ENCODE measurements at places on chromosomes 7 and 10. TPM values are rescaled to one million over a fixed set of nuclear protein-coding genes. Genes with fewer than 3 reads are reported as not detected.

GRCh38 chr10:43839973-43840372 is 191.3 kb upstream of the ZNF32 start:
- DNase-seq = no peak

DNA sequence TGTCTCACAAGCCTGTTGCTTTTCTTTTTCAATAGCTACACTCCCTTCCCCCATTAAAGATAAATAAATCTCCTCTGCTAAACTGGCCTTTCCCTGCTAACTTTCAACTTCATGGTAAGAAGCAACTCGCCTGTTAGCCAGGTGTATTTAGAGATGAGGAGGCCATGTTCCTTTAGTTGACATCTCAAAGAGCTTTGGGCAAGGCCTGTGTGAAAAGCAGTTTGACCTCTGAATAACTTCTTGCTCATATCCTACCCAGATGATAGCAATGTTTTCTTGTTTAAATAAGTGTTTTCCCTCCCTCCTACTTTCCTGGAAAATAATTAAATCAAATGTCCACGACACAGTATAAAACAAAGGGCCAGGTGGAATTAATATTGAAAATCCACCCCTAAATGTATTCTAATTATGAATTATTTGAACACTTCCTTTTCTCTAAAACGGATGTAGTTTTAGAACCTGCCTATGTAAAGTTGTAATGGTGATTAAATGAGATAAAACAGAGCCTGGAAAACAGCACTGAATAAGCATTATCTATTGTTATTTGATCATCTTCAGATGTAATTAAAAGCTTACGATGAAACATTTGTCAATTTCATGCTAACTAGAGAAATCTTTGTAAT is 78.5 kb downstream of the HGF start:
- no peak for DNase-seq

DNA sequence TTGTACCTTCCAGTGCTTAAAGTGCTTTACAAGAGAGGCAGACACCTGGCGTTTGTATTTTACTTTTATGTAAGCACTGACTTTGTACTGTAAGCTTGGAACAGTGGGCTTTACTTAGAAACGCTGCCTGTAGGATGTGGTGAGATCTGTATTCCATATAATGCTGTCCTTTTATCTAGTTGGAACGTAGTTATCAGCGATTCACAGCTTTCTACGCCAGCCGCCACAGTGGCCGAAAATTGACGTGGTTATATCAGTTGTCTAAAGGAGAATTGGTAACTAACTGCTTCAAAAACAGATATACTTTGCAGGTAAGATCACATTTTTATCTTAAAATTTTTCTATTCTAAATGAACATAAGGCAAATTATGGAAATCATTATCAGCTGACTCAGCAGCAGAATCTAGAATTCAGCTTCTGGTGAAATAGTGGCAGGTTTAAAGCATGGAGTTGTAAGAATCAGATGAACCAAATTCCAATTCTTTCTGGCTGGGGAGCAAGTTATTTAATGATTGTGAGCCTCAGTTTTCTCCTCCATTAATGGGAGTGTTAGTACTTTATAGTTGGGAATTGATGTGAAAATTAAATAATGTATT is 91.5 kb downstream of the CUL1 start:
- DNase-seq = no peak

GRCh38 chr7:92706563-92706962 is 116.4 kb upstream of the FAM133B start:
- no peak for DNase-seq

GRCh38 chr10:82284180-82284579 is 409.2 kb downstream of the NRG3 start:
- DNase-seq = no peak

- DNase-seq = no peak
Measured at GRCh38 chr7:36796850-36797536, 72.7 kb upstream of the AOAH start.

DNA sequence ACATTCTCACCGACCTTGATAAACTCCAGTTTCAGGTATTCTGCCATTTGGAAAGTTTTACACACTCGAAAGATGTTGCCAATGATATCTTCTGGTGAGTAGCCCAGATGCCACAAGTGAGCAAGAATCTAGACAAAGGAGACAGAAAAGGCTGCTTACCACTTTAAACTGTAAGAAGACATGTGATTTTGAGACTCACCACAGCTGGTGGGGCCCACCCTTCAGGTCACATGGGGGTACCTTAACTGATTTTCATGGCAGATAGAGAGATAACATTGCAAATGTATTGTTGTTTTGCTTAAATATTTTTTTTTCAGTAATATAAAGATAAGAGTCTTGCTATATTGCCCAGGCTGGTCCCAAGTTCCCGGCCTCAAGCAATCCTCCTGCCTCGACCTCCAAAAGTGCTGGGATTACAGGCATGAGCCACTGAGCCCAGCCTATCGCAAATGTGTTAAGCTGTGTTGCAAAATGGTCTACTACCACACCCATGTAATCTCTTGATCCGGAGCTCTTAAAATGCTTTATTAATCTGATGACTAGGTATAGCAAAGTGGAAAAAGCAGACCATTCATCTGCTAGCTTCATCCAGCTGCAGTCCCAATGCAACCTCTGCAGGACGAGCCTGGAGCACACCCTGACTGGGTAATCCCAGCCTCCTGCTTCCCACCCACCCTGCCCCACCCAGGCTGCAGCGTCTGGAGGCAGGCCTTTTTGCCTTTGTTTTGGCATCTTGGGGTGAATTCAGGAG is 18.5 kb downstream of the RFC2 start:
- DNase-seq = no peak

- DNase-seq = no peak
Measured at GRCh38 chr10:80159166-80159873, 26.8 kb downstream of the PLAC9 start.

DNA sequence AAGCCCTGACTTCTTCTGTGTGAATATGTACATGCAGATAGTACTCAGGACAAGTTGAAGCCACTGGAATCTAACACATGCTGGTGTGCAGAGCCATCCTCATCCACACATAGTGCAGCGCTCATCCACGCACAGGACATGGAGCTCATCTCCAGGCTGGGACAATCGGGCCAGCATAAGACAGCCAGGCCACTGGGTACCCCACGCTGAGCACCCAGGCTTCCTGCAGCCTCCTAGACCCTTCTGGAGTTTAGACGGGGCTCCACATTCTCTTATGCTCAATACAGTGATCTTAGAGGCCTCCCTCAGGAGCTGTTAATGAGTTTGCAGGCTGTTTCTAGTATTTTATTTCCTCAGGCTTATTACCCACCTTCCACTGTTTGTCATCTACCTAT is 238.9 kb downstream of the TNS3 start:
- DNase-seq = peak; percentile 41

Gene CCDC186
- polyA plus RNA-seq = 4.8 TPM

Gene NPTX2
- 2.9 TPM for polyA plus RNA-seq

Gene FAM25C
- polyA plus RNA-seq = not detected
